ENCODE measurements at places on chromosomes 4 and X.

GRCh38 chr4:113593400-113594230 lies 167.9 kb downstream of the CAMK2D start:
- DNase-seq: no peak

GRCh38 chr4:64882311-64883086 lies 473.2 kb upstream of the TECRL start:
- DNase-seq: no peak

DNA sequence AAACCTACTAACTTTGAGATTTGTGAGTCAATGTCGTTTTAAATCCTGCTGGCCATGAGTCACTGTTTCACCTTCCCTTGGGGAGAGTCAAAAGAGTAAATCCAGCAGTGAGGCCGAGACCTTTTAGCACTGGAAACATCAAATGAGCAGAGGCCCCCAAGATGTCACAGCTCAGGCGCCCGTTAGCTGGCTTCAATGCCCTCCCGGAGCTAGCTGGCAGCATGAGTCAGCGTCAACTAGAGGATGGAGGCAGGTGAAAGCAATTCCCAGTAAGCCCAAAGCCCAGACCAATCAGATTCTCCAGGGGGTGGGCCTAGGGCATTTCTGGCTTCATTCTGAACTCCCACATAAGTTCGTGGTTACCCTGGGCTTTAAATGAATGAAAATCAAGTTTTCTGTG lies 170.9 kb downstream of the CLCN4 start:
- DNase-seq: peak; percentile 5

DNA sequence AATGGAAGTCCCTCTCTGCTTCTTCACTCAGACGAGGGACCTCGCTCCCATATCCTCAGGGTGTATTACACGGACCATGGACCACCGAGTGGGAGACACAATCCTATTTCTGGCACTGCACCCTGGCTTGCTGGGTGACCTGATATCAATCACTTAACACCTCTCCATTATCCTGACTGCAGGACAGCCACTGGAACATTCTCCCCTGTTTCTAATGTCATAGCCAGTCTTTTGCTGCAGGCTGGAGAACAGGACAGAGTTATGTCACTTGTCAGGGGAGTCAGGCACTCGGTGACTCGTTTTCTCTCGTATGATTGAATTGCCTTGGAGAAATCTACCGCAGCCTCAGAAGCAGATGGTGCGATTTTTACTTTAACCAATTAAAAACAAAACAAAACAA lies 219.1 kb upstream of the IGFBP7 start:
- no peak for DNase-seq

DNA sequence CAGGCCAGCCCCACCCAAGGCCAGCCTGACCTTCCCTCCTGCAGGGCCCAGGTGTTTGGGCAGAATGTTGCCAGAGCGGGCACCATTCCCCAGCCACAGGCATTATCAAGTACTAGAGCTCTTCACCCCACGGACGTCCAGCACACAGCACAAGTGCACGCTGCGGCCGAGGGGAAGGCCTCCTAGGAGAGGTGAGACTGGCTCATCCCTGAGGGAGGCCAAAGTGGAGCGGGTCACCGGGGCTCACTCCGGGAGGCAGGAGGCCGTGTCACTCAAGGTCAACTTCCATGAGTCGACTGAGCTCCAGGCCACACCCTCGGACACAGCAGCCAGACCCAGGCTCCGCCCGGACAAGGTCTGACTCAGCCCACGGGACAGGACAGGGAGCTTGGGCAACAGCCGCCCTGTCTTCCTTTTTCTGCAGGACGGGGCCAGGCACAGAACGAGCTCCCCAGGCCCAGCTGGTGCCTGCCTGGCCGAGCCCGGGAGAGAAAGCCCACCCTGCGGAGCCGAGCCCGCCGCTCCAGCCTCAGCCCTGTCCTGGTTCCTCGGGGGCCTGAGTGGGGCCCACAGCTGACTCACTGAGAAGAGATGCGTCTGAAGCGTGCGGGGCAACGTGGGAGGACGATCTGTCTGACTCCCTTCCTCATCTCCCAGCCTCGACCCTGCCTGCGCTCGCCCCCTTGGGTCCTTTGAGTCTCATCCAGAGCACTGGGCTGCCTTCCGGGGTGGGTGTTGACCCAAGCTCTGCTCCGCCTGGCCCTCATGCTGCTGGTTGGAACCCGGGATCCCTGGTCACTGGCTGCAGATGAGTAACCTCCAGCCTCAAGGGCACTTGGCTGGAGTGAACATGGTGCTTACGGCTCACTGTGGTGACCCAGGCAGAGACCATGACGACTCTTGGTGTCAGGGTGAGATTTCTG lies 1.6 kb downstream of the SLC49A3 start:
- DNase-seq: peak; percentile 77

DNA sequence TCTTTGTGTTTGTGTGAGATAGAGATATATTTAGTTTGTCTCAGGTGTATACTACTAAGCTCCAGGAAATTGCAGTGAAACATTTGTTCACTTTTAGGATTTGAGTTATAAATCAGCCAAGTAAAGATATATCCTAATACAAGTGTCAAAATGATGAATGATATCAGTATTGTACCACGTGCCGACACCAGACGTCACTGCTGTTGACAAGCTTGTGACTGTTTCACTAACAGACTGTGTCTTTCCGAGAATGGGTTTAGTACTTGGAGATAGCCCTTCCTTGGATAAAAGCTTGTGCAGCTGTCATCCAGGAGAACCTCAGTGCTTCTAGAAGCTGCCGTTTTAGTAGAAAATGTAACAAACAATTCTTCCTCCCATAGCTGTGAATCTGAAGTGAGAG lies 343.3 kb downstream of the FBXO8 start:
- no peak for DNase-seq

DNA sequence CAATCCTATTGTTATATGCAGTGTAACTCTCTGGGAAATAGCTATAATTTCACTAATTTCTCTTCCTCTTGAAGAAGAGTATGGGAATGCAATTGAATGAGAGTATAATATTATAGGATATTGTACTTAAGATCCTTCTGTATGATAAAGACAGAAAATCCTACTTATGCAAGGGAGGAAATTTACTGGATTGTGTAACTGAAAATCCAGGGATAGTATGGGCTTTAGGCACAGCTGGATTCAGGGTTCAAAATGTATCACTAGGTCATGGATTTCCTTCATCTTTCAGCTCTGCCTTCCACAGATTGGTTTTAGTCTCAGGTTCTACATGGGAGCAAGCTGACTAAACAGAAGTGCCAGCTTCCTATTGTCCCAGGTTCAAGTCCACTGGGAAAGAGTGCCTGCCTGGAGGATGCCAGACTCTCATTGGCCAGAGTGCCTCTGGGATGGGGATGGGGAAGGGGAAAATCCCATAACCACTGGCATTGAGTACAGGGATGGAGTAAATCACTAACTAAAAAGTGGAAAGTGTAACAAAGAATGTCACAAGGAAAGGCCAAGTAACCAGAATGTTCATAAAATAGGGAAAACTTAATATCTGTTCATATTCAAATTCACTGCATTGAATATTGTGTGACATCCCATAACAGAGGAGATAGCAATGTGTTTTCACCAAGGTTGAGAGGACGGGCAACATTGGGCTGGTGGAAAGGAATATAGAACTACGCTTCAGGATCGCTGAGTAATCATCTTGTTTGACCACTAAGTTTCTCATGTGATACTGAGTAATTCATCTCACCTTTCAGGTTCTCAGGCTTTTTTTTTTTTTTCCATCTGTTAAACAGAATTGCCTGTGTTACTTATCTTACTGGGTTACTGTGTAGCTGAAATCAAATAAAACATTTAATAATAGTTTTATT lies 75.7 kb downstream of the ANXA3 start:
- DNase-seq: no peak

DNA sequence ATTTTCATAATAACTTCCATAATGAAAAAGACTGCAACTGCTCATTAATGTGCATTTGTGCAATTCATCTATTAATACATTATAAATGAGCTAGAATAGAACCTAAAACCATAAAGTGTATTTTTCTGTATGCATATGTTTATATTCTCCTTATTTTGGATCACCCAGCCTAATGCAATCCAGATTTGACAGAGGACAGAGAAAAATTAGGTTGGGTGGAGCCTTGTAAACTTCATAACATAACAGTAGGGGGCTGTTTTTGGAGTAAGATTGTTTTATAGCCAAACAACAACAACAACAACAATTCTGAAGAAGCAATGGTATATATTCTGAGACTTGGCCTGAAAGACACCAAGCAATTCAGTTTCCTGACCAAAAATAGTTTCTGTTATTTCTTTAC lies 615.3 kb upstream of the SLIT2 start:
- DNase-seq: no peak

- no peak for DNase-seq
Observed at GRCh38 chrX:9605484-9605883, 140.6 kb downstream of the TBL1X start.

GRCh38 chr4:153472122-153473037 lies 6.2 kb downstream of the TMEM131L start:
- DNase-seq: no peak

GRCh38 chrX:9937761-9938160 lies 29.4 kb upstream of the CLDN34 start:
- no peak for DNase-seq

GRCh38 chr4:22515145-22515887 lies 550 bp downstream of the ADGRA3 start:
- DNase-seq: peak; percentile 64

- DNase-seq: no peak
Observed at GRCh38 chr4:86544310-86544966, 49.7 kb upstream of the PTPN13 start.

DNA sequence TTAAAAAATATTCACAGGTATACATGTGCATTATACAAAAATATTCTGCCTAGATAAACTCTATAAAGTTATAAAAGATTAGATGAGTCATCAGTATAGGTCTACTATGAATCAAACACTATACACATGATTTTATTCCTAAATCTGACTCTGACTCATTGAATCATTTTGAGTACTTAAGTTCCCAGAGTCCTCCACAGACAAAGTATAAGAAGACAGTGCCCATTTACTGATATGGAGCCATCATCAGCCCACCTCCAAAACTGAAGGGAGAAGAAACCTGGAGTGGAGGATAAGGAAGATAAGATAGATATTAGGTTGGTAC lies 28.7 kb upstream of the ANTXR2 start:
- DNase-seq: peak; percentile 69

GRCh38 chr4:16264798-16265197 lies 38.5 kb upstream of the TAPT1 start:
- peak; percentile 58 for DNase-seq

DNA sequence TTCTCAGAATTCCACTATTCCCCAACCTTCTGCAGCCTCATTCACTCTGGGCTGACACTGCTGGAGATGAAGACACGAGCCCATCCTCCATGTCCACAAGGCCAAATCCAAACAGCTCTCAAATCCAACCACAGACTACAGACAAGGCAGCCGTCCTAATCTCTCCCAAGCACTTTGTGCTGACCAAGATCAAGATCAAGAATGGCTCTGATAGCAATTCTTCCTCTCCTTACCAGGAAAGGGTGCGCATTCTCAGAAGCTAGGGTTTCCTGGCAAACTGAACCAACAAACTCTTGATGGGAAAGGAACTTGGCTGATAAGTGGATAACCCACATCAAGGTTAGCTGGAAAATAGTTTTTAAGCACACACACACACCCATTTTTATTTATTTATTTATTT lies 26.5 kb downstream of the RELL1 start:
- DNase-seq: no peak

GRCh38 chrX:132369617-132370326 lies 119.1 kb downstream of the MBNL3 start:
- DNase-seq: no peak

GRCh38 chrX:39416547-39417260 lies 615.4 kb downstream of the MID1IP1 start:
- no peak for DNase-seq

DNA sequence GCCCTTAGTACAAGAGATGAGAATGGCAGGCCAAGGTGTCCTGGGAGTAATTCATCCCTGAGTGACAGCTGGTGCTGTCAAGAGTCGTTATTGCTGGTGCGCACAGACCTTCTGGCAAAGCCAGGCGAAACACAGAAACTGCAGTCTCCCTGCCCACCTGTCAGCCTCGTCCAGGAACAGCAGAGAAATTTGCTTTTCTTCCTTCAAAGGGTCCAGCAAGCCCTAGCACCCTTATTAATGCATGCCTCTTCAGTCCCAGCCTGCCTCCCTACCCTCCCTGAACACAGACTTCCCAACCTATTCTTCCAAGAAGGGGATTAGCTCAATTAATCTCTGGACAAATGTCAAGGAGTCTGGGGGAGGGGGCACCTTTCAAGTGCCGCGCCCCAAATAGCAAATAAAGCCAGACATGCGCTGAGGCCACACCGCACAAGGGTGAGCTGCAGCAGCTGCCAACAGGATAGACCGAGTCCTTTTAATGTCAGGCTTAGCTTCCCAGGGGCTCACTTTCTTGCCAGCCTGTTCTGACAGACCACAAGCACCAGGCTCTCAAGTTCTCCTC lies 250.7 kb upstream of the RASGEF1B start:
- DNase-seq: no peak

DNA sequence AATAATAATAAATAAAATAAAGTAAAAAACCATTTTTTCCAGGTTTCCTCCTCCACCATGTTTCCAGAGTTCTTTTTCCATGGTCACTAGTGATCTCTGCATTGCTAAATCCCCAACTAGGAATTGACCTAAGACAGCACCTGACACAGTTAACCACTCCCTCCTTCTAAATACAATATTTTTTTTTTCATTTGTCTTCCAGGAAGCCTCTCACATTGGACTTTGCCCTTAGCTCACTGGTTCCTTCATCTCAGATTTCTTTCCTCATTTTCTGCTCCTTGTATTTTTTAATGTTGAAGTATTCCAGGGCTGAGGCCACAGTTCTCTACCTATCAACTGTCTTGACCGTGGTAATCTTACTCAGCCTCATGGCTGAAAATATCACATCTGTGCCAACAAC lies 187.3 kb upstream of the FAM241A start:
- no peak for DNase-seq

DNA sequence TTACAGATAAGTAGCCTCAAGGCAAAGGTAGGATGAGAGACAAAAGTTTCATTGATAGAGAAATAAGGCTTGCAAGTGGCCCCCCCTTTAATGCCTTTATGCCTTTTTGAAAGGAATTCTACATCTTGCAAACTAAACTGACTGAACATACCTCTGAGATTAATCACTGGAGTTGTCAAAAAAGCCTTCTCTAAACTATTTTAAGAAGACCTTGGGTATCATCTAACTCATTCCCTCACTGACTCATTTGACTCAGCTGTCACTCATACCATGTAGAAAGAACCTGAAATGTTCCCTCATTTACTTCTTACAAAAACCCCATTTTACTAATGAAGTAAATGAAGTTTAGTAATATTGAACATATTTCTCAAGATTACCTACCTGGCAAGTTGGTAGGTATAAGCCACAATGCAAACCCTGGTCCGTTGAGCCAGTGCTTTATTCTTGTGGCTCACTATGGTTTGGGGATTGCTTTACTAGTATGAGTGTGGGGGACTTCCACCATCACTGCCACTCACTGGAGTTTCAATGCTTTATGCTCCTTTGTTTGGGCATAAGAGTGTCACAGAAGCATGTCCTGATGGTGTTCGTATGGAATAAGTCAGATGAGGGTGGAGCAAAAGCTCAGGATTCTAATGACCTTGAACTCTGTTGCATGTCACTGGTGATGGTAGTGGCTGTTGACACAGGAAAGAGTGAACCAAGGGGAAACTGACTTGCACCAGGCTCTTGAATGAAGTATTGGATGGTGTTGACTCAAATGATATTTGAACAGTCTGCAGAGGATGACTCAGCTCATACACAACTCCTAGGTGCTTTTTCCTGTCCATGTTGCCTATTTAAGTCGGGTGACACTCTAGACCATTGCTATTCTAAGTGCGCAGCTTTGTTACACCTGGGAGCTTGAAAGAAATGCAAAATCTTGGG lies 305.5 kb upstream of the EMCN start:
- DNase-seq: no peak
